ENCODE measurements at places on chromosomes 12 and 14. TPM values are rescaled to one million over a fixed set of nuclear protein-coding genes. Genes with fewer than 3 reads are reported as not detected.

- no peak overlapping the region for H3K27ac ChIP-seq
- H3K36me3 ChIP-seq = no peaks in the 10 kb centered on the region
- DNase-seq = no peak
- no peaks in the 10 kb centered on the region for H3K27me3 ChIP-seq
Measured at GRCh38 chr12:117774941-117775775, 193.6 kb downstream of the KSR2 start.

DNA sequence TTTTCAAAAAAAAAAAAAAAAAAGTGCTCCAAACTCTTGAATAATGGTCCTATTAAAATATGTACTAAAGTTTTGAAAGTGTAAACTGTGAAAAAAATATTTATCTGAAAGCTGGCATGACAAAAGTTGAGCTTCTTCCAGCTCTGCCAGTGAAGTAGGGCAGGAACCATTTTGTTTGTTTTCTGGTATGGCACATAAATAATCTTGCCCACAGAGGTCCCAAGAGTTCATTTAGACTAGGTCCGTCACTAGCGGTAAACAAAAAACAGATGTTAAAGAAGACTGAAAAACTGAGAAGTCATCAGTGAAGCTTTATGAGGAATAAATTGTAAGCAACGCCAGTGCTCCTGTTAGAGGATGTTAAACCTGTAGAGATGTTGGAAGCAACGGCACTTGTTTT is 7.0 kb downstream of the ERP27 start:
- no peak for DNase-seq
- no peaks in the 10 kb centered on the region for H3K27me3 ChIP-seq
- H3K27ac ChIP-seq = no peak overlapping the region
- H3K4me3 ChIP-seq = no peak overlapping the region
- H3K4me1 ChIP-seq = peaks cover 30% of the 10 kb centered on the region

GRCh38 chr14:99968941-99969340 is 96.3 kb upstream of the EVL start:
- no peak overlapping the region for H3K27ac ChIP-seq
- no peak overlapping the region for H3K4me3 ChIP-seq
- no peak for DNase-seq

TTC8 gene
- 10.1 TPM for total RNA-seq

MGAT4C gene
- total RNA-seq = 0.25 TPM

Measured in vagina (tissue), 2 donors.